ENCODE measurements at places on chromosomes 5 and 9.
A peak's percentile ranks its signal among the peaks of the same experiment; 100 is the strongest.

- DNase-seq, result no peak
These were observed 192.5 kb upstream of the DAPK1 start for GRCh38 chr9:87305151-87305550.

- no peak for DNase-seq
These were observed 105.6 kb upstream of the TXNDC8 start for GRCh38 chr9:110443146-110443865.

DNA sequence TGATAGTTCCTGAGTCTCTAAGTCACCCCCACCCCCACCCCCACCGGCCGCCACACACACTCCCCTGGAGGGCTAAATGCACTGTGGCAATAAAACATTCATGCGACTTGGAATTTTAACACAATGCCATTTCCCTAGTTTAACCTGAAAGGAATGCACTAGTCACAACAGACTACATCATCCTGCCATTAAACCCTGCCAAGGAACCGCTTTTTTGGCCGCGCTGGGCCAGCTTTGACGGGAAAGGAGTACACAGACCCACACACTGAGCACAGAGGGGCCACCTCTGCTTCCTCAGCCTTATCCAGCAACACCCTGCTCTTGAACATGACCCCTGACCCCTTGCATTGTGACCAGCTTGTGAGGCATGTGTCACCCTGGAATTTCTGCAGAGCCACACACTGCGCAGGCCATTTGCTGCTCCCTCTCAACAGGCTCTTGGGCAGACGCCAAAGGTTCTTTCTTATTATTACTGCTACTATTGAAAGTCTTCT lies 165.3 kb downstream of the BNC2 start:
- no peak for DNase-seq

DNA sequence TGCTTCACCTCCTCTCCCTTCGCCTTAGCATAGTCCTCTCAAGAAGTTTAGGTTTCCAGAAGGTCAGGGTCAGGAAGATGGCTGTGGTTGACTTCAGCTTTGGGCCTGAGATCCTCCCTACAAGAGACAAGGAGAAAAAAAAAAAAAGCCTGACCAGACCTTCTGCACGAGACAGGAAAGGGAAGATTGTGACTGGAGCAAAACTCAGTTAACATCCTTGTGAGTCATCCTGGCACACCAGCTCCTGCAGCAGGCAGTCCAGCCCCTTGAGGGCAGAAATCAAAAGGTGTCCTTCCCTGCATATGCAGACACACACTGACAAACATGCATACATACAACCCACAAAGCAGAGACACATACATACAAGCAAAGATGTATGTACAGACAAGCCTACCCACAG lies 18.0 kb upstream of the ENHO start:
- DNase-seq, result peak; percentile 48

DNA sequence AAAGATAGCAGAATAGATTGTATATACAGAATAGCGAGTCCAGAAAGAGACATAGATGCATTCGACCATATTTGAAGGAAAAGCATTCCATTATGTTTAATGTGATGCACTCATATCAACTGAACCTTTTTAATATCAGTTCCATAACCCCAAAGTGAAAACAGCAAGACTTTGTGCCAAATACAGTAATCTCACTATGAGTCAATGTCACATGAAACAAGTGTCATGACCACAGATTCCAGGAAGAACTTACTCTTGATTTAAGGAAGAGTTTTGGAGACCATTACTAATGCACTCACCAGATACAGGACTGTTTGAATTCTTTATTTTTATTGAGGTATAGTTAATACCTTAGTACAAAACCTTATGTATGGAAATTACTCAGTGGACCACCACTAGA lies 220.5 kb downstream of the SH3GL2 start:
- no peak for DNase-seq

GRCh38 chr5:127280491-127281220 lies 9.9 kb upstream of the MEGF10 start:
- no peak for DNase-seq

DNA sequence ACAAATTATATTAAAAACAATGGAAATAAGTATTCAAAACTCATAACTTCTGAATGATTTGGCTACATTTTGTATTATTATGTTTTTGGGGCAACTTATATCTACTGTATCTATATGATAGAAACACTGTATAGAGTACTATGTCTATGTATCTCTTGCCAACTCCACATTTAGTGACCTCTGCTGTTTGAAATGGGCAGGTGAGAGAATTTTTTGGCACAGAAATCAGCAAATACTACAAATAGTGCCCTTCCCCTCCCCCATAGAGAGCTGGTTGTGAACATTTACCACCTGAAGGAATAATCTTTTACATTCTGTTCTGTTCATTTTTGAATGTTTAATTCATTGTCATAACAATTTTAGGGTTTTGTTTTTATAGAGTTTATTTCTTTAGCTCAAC lies 545.3 kb downstream of the PDE4D start:
- DNase-seq, result no peak

- no peak for DNase-seq
These were observed 4.8 kb upstream of the PRKACG start for GRCh38 chr9:69018737-69019136.
